ENCODE measurements at places on chromosomes 4 and X.

GRCh38 chr4:146105464-146105863 is 70.1 kb upstream of the LSM6 start:
- DNase-seq = no peak

DNA sequence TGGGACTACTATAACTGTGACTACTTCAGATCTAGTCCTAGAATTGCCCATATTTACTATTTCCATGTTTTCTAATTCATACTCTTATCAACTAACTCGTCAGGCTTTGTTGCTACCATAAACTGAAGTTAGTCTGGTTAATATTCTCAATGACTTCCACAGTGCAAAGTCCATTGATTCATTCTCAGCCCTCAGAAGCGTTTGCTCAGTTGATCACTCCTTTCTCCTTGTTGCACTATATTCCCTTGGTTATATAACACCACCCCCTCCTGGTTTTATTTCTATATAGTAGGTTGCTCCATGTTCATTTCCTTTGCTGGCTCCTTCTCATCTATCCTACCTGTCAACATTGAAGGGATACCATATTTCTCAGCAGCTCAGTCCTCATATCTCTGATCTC is 27.2 kb upstream of the SLC6A14 start:
- DNase-seq = no peak

- DNase-seq = no peak
Measured at GRCh38 chrX:152942077-152942442, 44.2 kb downstream of the ZNF185 start.

- DNase-seq = peak; percentile 58
Measured at GRCh38 chr4:83334425-83335241, at the start of gene HPSE. TSS of gene HPSE (minus strand) at chr4:83334848. CDS start at chr4:83334782, 66 bp downstream.

GRCh38 chr4:26701786-26702227 is 117.9 kb downstream of the TBC1D19 start:
- no peak for DNase-seq

GRCh38 chr4:41887821-41888686 is 47.2 kb upstream of the TMEM33 start:
- peak; percentile 27 for DNase-seq

DNA sequence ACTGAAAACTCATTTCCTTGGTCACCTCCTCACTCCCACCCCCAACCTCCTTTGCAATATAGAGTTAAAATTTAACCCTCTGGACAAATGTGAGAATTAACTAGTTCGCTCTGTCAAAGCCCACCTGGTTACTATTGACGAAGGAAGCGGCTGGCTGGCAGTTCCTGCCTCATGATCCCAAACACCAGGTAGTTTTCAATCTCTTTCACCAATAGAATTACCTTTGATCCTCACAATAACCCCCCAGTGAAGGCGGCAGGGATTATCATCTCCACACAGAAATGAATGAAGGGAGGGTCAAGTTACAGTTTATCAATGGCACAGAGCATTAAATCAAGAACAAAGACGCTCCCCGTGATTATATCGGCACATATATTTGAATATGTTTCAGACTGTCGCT is 65.7 kb upstream of the TTC29 start:
- no peak for DNase-seq

GRCh38 chrX:68699960-68700746 is 52.7 kb downstream of the STARD8 start:
- DNase-seq = no peak

DNA sequence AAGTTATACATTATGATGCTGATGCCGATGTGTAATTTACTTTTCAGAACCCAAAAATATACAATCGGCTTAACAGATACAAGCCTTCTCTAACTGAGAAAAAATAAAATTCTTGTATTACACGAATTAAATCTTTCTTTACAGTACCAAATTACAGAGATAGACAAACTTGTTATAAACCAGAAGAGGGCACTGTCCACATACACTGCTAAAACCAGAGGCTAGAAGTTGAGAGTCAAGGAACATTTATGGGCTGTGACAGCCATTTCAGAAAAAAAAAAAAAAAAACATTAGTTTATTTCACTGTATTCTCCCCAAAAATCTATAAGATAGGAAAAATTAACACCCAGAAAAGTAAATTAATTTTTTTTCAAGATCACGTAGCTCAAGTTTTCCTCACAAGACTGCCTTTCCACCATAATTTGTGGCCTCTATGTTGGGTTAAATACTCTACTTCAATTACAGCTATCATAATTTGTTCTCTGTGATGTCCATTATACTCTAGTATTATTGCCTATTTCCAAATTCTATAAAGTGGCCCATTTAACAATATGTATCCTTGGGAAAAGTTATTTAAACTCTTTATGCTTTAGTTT is 12.0 kb downstream of the EREG start:
- no peak for DNase-seq

GRCh38 chrX:5907207-5907606 is 321.5 kb downstream of the NLGN4X start:
- DNase-seq = no peak

DNA sequence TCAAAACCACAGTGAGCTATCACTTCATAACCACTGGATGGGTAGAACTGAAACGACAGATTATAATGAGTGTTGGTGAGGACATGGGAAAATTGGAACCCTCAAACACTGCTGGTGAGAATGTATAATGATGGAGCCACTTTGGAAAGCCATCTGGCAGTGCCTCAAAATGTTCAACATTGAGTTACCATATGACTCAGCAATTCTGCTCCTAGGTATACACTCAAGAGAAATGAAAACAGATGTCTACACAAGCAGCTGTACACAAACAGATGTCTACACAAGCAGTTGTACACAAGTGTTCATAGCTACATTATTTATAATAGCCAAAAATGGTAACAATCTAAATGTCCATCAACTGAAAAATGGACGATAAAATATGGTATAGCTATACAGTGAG is 143.9 kb downstream of the PDGFRA start:
- no peak for DNase-seq

DNA sequence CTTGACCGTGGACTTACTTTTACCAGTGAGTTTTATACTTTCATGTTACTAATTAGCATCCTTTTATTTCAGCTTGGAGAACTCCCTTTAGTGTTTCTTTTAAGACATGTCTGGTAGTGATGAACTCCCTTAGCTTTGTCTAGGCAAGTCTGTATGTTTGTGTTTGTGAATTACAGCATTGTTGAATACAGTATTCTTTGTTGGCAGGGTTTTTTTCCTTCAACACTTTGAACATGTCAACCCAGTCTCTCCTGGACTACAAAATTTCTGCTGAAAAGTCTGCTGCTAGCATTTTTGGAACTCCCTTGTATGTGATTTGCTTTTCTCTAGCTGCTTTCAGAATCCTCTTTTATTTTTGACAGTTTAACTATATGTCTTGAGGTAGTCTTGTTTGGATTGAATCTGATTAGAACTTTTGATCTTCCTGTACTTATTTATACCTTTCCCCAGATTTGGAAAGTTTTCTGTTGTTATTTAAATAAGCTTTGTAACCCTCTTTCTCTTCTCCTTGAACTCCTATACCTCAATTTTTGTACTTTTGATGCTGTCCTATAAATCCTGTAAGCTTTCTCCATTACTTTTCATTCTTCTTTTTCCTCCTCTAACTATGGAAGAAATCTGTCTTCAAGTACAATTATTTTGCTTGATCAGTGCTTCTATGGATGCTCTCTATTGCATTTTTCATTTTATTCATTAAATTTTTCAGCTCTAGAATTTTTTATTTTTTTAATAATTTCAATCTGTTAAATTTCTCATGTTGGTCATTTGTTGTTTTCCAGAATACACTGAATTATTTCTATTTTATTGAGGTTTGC is 14.1 kb downstream of the PAPSS1 start:
- no peak for DNase-seq

DNA sequence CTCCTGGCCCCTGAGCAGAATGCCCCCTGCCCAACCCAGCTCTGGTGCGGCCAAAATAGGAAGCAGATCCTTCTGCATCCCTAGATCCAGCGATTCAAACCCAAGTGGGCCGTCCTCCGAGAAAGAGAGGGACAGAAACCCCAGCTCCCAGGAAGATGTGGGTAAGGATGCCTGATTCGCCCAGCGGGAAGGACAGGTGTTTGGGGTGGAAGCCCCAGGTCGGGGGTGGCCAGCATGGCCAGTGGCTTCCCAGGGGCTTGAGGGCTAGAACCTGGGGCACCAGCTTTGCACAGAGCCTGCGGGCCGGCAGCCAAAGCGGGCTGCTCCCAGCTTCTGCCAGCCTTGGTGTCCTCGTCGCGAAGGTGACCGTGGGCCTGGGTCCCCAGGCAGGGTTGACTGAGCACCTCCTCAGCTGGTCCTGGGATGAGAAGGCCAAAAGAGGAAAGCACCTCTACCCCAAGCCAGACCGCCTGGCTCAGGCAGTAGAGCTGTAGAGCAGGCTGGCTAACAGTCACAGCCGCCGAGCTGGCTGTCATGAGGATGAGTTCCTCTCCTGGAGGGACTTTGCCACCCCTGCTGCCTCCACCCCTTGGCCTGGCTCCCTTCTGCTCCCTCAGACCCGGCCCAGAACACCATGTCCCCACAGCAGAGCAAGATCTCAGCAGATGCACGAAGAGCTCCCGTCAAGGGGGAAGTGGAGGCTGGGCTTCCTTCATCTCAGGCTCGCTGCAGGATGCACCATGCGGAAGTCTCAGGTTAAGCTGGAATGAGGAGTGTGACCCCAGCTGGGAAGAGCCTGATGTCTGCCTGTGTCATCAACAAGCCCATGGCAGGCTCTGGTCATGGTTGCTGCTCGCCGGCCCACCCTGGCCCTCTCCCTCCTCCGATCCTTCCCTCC is 59.9 kb downstream of the CPZ start:
- DNase-seq = no peak

GRCh38 chr4:73442275-73442674 is 6.3 kb downstream of the AFP start:
- DNase-seq = no peak

DNA sequence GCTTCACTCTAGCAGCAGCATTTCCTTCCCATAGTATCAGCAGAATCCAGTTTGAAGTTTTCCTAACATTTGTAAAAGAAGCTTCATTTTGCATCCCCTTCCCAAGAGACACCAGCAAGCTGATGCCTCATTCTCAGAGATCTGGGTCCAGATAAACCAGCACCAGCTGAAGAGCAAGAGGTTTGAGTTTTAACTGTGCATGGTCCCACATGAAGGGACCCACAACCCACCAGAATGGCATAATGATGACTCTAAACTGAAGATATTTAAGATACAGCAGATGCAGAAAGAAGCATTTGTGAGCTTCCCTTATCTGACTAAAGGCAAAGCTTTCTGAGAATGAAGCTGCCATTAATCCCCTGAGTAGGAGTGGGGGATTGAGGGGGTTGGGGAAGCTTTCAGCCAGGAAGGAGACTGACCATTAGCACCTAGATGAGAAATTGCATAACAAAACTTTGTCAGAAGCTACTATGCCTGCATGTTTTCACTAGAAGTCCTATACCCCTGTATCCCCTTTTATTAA is 18.6 kb downstream of the NUDT6 start:
- DNase-seq = no peak

DNA sequence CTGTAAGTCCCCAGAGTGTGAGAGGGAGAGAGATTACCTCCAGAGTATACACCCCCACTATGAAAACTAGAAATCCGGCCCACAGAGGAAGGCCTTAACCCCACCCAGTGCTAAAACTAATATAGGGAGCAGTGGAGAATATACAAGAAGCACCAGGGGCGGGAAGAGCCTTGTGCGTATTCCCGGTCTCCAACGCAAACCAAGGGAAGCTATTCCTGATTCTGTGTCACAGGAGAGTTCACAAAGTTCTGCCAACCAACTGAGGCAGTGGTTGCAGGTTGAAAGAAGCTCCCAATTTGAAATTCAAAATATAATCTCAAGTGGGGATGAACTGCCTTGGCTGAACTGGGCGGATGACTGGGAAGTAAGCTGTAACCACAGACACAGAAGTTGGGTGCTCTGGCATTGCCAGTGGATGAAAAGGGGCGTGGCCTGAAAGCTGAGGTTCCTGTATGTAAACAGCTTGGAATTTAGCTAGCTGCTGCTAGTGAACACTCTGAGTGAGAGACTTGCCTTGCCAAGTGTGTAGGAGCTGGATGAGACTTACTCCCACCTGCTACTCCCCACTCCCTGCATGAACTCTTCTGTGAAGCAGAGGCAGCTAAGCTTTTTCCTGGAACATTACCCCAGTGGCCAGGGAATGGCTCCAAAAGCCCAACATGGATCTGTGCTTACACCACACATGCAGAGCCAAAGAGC is 32.7 kb downstream of the ELF2 start:
- DNase-seq = no peak

DNA sequence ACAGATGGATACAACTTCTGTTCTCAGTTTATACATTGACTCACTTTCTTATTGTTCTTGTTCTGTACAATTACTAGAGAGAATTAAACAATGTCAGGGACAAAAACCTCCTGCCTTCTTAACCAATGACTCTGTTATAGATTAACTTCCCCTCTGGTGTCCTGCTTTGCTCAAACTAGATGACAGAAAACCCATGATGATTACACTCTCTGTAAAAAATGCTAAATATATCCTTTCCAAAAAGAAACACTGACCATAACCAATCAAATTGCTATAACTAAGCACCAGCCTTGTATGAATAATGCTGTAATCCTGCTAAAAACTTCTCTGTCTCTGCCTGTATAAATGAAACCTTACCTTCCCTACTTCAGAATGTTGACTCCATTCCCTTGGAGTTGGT is 29.8 kb upstream of the IL13RA2 start:
- no peak for DNase-seq

Measured in effector CD4-positive, alpha-beta T cell (primary cell).